ENCODE measurements at places on chromosomes 1 and 21.

DNA sequence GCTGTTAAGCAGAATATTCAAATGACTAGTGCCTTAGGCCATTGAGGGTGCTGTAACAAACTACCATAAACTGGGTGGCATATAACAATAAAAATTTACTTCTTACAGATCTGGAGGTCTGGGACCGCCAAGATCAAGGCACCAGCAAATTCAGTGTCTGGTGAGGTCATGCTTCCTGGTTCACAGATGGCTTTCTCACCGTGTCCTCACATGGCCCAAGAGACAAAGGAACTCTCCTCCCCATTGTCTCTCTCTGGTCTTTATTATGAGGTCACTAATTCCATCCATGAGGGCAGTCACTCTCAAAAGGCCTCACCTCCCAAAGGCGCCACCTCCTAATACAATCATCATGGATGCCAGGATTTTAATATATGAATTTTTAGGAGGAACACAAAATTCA lies 127.3 kb downstream of the GABPA start:
- DNase-seq = no peak

- DNase-seq = no peak
Measured at GRCh38 chr1:234302354-234302962, 70.8 kb upstream of the COA6 start.

DNA sequence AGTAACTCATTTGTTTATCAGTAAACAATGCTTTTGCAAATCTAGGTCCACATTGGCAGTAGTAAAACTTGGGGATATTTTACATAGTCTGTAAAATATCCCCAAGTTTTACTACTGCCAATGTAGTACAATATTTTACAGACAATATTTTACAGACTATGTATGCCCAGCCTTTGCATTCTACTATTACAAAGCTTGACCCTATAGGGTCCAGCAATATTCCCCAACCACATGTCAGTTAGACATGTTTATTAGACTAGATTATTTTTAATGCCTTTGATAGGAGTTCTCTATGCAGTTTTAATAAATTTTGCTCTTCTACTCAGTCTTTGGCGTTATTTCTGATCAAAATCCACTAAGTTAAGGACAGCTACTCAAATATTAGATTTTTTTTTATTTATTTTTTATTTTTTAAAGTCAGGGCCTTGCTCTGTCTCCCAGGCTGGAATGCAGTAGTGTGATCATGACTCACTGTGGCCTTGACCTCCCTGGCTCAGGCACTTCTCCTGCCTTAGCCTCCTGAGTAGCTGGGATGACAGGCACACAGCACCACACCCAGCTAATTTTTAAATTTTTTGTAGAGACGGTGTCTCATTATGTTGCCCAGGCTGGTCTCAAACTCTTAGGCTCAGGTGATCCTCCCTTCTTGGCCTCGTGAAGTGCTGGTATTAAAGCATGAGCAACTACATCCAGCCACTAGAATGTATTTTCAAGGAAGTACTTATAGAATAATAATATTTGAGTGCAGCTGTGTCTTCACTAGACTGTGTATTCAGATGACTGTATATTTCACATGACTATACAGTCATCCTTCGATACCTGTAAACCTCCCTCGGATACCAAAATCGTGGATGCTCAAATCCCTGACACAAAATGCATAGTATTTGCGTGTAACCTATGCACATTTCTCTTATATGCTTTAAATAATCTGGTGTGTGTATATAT lies 19.8 kb downstream of the MIER1 start:
- DNase-seq = no peak

- DNase-seq = no peak
Measured at GRCh38 chr21:44802396-44803153, 955 bp upstream of the UBE2G2 start.

DNA sequence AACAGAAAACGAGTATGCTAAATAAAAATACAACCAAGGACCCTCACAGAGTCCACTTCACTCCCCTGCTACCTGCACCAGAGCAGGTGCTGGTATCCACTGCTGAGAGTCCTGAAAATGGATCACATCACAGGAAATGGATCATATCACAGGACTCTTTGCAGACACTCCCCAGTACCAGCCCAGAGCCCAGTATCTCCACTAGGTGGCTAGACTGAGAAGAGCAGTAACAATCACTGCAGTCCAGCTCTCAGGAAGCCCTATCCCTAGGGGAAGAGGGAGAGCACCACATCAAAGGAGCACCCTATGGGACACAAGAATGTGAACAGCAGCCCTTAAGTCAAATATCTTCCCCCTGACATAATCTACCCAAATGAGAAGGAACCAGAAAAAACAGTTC lies 28.0 kb downstream of the AGBL4 start:
- DNase-seq = no peak

Measured in NCI-H1105 treated with DMSO at 0.1 percent for 48 hours (cell line).